ENCODE measurements at places on chromosomes 4 and X.
A peak's percentile ranks its signal among the peaks of the same experiment; 100 is the strongest.

DNA sequence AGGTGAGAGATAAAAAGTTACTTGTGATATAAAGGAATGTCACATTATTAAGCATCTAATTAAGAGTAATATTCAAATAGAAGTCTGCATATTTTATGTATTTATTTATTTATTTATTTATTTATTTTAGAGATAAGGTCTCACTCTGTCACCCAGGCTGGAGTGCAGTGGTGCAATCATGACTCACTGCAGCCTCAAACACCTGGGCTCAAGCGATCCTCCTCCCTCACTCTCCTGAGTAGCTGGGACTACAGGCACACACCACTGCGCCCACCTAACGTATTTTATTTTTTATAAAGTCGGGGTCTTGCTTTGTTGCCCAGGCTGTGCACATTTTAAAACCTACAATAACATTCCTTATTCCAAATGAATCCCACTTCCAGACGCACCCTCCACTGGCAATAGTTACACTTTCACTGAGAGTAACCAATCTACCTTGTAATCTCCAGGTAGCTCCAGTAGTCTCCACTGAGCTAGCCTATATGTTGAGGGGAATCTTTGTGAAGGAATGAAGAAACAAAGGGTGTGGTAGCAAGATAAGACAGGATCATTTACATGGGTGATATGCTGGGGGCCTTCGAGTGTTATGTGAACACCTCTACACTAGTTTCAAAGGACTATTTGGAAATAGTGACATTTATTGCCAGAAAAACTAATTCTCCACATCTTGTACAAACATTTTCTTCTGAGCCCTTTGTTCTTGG is 11.9 kb downstream of the SH3D19 start:
- no peak for DNase-seq

GRCh38 chrX:7486505-7486904 is 338.6 kb upstream of the PUDP start:
- no peak for DNase-seq

DNA sequence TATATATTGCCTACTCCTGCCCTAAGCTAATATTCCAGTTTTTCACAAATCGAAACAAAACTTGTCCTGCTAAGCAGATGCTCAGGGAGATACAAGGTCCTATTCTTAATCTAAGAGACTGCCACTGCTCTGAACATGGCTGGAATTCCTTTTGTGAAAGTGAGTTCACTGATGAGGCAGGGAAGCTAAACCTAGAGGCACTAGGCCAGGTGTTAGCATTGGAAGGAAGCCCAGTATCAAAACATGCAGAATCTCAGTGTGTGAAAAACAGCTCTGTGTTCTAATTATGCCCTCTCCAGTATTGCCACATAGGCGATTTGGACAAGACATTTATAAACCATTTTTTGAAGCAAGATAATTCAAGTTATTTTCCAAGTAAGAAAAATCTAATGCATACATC is 47.6 kb downstream of the ABCG2 start:
- no peak for DNase-seq

- DNase-seq = peak; percentile 14
Observed at GRCh38 chrX:79259073-79259689, 108.0 kb downstream of the ITM2A start.

DNA sequence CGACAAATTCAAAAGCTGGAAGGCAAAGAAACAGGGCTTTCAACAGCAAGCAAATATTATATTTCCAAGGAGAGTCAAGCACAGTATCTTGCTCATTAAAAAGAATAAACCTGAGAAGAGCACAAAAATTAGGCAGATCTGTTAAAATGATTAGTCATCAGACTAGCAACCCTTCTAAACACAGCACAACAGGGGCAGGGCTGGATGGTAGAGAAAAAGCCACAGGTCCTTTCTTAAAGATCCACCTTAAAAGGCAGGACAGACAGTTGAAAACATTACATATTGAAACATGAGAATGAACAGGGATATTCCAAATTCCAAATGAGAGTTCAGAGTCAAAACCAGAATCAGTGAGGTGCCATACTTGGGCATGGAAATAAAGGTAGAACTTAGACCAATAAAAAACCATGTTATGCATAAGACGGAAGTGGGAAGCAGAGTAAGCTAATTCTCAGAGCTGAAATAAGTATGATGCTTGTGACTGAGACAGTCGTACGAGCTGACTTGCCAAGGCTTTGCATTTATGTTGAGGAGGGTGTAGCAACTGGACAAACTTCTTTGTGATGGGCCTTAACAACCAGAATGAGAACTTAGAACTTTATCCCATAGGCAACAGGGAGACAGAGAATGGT is 126.9 kb upstream of the FAM9B start:
- no peak for DNase-seq

DNA sequence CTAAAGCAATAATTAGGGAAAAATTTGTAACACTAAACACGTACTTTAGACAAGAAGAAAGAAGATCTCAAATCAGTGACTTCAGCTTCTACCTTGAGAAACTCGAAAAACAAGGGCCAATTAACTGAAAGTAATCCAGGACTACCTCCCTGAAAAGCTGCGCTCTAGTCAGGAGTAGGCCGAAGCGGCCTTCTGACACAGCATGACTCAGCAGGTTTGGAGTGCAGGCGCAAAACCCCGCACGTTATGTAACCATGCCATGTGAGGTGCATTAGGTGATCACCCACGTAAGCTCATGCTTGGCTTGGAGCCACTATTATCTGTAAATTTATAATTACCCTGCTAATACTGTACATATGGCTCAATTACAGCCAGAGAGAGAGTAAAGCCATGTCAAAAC is 52.8 kb upstream of the CCDC149 start:
- peak; percentile 18 for DNase-seq
